ENCODE measurements at places on chromosomes 13 and 19. TPM values are rescaled to one million over a fixed set of nuclear protein-coding genes. Genes with fewer than 3 reads are reported as not detected.

ELSPBP1 gene
- not detected for total RNA-seq

HAUS5 gene
- total RNA-seq, result 4.7 TPM

ZNF442 gene
- 3.5 TPM for total RNA-seq

TEX26 gene
- total RNA-seq, result not detected

KLK8 gene
- total RNA-seq, result not detected

NDFIP2 gene
- 56.5 TPM for total RNA-seq

PRODH2 gene
- not detected for total RNA-seq

RFPL4A gene
- total RNA-seq, result not detected

NXNL1 gene
- not detected for total RNA-seq

C13orf46 gene
- total RNA-seq, result 0.36 TPM

C1QTNF9B gene
- total RNA-seq, result not detected

ZNF235 gene
- 5.6 TPM for total RNA-seq

CYP2B6 gene
- not detected for total RNA-seq

KLF1 gene
- total RNA-seq, result not detected

ZNF625 gene
- total RNA-seq, result 13.0 TPM

TRMT1 gene
- 18.6 TPM for total RNA-seq

MAST3 gene
- 5.4 TPM for total RNA-seq

CEACAM1 gene
- total RNA-seq, result not detected

Data from osteoblast (primary cell).